Adipocyte (in vitro differentiated cells): ENCODE measurements at places on chromosomes 7 and 10.

- no peak for DNase-seq
Measured at GRCh38 chr10:101974091-101974971, 81.6 kb downstream of the ARMH3 start.

- DNase-seq = no peak
Measured at GRCh38 chr7:129073204-129073603, 18.3 kb upstream of the TNPO3 start.

GRCh38 chr7:40301486-40302068 is 166.8 kb downstream of the SUGCT start:
- DNase-seq = peak; percentile 39

GRCh38 chr10:43417950-43418768 is 9.2 kb upstream of the HNRNPF start:
- no peak for DNase-seq

DNA sequence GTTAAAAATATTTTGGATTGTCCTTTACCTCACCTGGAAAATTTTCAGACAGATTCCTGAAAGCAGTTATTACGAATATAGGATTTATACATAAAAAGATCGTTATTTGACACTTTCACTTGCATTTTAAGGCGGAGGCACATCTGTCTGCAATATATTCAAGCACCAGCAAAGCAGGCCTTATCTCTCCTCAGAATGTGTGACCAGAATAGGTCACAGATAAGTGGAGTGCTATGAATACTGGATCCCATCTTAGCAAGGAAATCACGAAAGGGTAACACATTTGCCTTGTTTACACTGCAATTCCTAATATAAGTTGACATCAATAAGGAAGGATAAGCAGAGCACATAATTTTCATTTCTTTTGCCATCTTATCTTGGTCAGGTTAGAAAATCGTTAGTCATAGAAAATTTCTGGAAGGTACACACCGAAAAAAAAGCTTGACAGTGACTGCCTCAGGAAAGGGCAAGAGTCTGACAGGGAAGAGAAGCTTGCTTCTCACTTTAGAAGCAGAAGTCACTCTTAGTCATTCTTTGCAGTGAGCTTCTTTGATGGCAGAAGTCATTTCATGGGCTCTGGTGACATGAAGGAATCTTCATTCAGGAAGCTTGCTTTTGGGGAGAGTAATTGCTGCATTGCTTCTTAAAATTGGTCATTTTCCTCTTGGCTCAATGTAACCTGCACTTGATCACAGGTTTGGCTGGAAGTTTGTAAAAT is 98.1 kb upstream of the STK17A start:
- DNase-seq = no peak
